ENCODE measurements at places on chromosomes 12 and 14.

- no peak for DNase-seq
Measured at GRCh38 chr12:26434299-26435068, 239.1 kb downstream of the SSPN start.

GRCh38 chr12:53052419-53053217 lies 2.8 kb downstream of the TNS2 start:
- no peak for DNase-seq

GRCh38 chr12:76799362-76799761 lies 35.4 kb downstream of the ZDHHC17 start:
- DNase-seq, result no peak

- DNase-seq, result no peak
Measured at GRCh38 chr12:26896913-26897312, 40.9 kb downstream of the INTS13 start.

GRCh38 chr12:80648881-80649280 lies 58.6 kb upstream of the MYF6 start:
- DNase-seq, result no peak

DNA sequence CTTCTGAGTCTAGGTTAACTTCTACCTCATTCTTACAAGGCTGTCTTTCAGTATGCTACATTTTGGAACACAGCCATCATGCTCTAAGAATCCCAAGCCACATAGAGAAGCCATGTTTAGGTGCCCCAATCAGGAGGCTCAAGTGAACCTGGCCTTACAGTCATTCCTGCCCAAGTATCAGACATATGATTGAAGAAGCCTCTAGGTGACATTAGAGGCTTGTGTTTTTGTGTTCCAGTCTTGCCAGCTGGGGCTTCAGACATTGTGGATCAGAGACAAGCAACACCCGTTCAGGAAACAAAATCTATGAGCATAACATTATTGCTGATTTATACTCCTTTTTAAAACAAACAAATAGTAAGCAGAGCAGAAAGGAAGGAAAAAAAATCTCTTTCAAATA lies 8.1 kb upstream of the SLC16A7 start:
- DNase-seq, result no peak

DNA sequence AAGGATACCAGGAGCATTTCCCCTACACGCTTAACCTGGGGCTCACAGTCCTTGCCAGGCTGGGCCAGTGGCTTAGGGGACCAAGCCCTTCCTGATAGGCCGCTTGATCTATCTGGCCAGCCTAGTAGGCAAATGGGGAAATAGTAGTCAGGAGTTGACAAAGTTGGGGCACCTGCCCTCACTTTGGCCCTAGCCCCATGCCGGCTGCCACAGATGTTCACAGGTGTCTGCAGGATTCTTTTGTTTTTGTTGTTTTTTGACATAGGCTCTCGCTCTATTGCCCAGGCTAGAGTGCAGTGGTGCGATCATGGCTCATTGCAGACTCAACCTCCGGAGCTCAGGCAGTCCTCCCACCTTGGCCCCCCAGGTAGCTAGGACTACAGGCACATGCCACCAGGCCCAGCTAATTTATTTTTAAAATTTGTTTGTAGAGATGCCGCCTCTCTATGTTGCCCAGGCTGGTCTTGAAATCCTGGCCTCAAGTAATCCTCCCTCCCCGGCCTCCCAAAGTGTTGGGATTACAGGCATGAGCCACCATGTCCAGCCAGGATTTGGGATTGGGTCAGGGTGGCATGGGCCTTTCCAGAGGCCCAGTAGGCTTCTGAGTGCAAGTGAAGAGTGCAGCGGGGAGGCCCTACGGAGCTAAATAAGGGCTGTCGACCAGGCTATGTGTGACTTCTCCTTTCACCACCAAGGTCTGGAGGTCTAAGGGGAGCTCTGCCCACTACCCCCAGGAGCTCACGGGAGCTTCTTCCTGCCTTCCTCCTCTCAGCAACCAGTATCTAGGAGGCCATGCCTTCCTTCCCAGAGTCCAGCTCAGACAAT lies 15.5 kb upstream of the HDAC7 start:
- no peak for DNase-seq

- DNase-seq, result no peak
Measured at GRCh38 chr12:15690320-15690719, 98.9 kb downstream of the EPS8 start.

- DNase-seq, result no peak
Measured at GRCh38 chr12:65637774-65638173, 186.5 kb upstream of the HMGA2 start.

DNA sequence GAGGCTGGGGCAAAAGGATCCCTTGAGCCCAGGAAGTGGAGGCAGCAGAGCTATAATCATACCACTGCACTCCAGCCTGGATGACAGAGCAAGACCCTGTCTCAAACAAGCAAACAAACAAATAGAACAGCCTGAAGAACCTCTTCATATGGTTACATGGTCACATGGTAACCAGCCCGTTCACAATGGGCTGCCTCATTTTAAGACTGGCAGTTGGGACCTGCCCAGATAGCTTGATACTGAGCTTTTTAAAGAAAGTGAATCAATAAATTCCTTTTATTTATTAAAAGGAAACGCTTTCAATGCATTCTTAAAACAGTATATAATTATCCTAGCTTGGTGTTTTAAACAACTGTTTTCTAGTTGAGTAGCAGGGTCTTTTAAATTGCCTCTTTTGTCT lies 10.5 kb downstream of the MLXIP start:
- no peak for DNase-seq

DNA sequence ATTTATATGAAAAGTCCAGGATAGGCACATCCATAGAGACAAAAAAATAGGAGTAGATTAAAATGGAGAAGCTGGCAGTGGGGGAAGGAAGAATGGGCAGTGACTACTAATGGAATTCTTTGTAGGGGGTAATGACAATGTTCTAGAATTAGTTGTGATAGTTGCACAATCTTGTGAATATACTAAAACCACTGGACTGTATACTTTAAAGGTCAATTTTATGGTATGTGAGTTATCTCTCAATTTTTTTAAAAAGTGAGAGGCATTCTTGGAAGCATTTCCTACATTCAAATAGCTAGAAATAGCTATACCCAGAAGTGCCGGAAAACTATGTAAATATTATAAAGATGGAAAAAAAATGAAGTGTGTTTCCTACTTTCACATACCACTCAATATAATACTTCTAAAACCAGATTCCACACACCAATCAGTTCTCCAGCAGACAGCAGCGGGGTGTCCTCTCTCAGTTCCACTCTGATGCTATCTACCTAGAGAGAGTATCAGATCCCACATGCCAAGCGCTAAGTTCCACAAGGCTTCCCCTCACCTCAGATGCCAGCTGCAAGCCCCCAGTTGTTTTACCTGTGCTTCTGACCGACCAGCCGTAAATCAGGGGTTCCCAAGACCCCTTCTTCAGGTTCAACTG lies 41.7 kb upstream of the NID2 start:
- no peak for DNase-seq

DNA sequence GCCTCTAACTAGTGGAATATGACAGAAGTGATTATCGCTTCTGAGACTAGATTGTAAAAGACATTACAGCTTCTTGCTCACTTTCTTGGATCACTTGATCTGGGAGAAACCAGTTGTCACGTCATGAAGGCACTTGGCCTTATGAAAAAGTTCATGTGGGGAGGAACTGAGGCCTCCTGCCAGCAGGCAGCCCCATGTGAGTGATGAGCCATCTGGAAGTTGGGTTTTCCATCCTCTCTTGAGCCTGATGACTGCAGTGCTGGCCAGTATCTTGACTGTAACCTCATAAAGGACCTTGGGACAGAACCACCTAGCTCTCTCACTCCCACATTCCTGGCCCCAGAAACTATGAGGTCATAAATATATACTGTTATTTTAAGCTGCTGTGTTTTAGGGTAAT lies 28.0 kb downstream of the TTLL5 start:
- no peak for DNase-seq

DNA sequence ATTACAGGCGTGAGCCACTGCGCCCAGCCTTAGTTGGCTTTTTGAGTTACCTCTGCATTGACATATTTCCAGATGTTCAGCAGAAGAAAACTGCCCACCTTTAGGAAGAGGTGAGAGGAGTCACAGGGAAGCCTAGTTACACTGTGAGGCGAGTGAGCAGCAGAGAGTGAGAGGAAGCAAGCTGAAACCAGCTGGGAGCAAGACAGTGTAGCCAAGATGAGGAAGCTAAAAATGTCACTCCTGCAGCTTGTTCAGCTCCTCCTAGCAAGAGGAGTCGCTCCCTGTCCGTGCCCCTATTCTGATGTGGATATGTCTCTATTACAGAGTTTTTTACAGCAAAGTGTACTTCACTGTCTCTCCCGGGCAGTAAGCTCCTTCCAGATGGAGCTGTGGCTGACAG lies 127.6 kb downstream of the GXYLT1 start:
- DNase-seq, result no peak

GRCh38 chr12:130170611-130171010 lies 8.3 kb downstream of the FZD10 start:
- DNase-seq, result no peak

- no peak for DNase-seq
Measured at GRCh38 chr12:126742241-126742641, 1524.7 kb upstream of the TMEM132C start.

GRCh38 chr12:53660041-53660440 lies 15.8 kb downstream of the ATP5MC2 start:
- no peak for DNase-seq

GRCh38 chr12:108211157-108211556 lies 82.1 kb downstream of the WSCD2 start:
- DNase-seq, result no peak

- peak; percentile 53 for DNase-seq
Measured at GRCh38 chr12:111434680-111435338, 29.1 kb downstream of the SH2B3 start.

DNA sequence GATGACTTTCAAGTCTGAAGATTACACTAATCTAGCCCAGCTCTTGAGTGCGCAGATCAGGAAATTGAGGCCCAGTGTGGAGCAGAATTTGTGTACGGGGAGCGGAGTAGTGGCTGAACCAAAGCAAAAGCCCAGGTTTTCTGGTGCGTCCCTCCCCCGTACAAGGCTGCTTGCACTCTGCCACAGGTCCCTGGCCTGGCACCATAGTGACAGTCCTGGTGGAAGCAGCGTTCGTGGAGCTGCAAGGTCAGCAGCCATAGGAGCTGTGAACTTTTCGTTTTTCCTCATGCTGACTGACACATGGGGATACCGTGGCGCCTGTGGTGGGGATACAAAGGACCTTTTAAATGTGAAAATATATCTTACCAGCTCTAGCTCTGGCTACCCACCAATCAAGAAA lies 1.7 kb downstream of the EVL start:
- no peak for DNase-seq

- DNase-seq, result no peak
Measured at GRCh38 chr14:45251912-45252311, 1.1 kb downstream of the MIS18BP1 start.

GRCh38 chr12:1778911-1779310 lies 41.5 kb upstream of the LRTM2 start:
- DNase-seq, result no peak

DNA sequence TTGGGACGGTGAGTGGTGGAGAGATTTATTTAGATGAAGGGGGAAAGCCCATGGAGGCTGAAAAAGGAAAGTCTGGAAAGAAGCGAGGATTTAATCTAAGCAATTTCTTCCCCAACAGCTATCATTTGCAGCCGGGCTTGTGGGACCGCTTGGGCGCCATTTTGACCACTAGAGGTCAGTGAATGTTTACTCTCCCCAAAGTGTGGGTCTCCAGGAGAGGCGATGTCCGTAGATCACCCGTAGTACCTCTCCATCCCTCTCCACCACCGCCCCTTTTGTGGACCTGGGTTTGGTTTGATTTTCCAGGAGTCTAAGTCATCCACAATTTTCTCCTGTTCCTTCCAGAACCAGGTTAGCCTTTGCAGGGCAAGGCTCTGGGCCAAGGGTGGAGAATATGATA lies 91.2 kb upstream of the PARP11 start:
- DNase-seq, result no peak

DNA sequence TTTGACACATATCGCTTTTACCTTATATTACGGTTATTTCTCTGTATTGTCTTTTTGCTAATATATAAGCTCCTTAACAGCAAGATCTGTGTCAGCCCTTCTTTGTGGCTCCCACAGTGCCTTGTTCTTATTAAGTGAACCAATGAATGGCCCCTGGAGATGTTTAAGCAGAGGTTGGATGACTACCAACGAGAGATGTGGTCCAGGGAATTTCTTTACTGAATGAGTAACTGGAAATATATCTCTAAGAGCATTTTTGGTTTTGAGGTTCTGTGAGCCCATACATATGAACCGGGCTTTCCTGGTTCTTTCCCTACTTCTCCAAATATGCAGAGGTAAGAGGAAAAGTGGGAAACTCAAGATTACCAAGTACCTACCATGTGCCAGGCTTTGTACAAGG lies 23.5 kb downstream of the CALCOCO1 start:
- no peak for DNase-seq

DNA sequence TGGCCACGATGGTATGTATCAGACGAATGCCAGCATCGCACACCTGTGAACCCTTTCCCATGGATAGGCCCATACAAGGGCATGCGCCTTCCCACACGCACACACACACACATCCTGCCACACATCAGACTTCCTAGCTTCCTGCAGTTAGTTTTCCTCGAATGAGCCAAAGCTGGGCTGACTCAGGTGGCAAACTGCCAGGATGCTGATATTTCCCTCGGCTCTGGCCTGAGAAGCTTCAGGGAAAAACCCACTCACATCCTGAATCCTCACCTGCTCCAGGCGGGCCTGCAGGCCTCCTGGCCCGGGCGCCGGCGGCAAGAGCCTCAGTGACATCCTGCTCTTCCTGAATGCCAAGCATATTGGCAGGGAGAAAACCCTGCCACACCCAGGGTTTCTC lies 22.4 kb downstream of the CALM1 start:
- no peak for DNase-seq

- DNase-seq, result no peak
Measured at GRCh38 chr14:26702721-26703230, 104.9 kb upstream of the NOVA1 start.

Data from T-helper 2 cell (primary cell).